ENCODE measurements at places on chromosomes 12 and 14. TPM values are rescaled to one million over a fixed set of nuclear protein-coding genes. Genes with fewer than 3 reads are reported as not detected.

DNA sequence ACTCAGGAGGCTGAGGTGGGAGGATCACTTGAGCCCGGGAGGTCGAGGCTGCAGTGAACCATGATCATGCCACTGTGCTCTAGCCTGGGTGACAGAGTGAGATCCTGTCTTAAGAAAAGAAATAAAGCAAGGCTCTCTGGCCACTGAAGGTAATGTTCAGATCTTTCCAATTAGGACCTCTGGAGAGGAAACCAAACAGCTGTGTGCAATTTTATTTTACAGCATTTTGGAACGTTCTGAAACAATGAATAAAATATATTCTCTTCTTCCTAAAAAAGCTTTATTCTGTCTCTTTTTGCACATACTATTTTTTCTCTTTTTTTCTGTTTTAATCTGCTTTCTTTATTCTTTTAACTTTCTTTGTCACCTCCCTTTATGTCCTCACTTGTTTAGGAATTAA, 5.0 kb upstream of the YBX3 start:
- peaks cover 8% of the 10 kb centered on the region for H3K4me1 ChIP-seq
- no peak overlapping the region for H3K4me3 ChIP-seq
- no peak overlapping the region for H3K27ac ChIP-seq
- no peaks in the 10 kb centered on the region for H3K36me3 ChIP-seq
- H3K27me3 ChIP-seq = no peaks in the 10 kb centered on the region

DNA sequence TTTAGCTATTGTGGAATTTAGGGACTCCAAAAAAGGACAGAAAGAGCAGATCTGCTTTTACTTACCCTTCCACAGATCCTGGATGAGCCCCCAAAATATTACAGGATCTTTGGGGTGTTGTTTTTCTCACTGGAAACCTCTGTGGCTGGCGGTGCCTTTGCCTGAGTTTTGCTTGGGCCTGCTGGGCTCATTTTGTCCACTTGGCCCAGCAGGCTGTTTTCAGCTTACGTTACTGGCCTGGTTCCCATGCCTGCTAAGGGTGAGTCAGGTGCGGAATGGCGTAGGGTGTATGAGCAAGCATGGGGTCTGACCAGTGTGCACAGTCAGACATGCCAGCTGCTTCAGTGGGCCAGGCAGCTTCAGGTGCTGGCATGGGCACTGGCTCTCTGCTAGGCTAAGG, 45.8 kb downstream of the HSD17B6 start:
- H3K27me3 ChIP-seq = no peaks in the 10 kb centered on the region
- no peak overlapping the region for H3K4me3 ChIP-seq
- H3K36me3 ChIP-seq = no peaks in the 10 kb centered on the region
- DNase-seq = no peak
- no peaks in the 10 kb centered on the region for H3K4me1 ChIP-seq
- no peak overlapping the region for H3K27ac ChIP-seq

- H3K27me3 ChIP-seq = peaks cover 7% of the 10 kb centered on the region
- H3K36me3 ChIP-seq = no peaks in the 10 kb centered on the region
- H3K4me3 ChIP-seq = no peak overlapping the region
- H3K27ac ChIP-seq = no peak overlapping the region
- no peak for DNase-seq
Measured at GRCh38 chr14:94163796-94164195, 10.3 kb upstream of the PPP4R4 start.

The IFT81 gene
- total RNA-seq = 14.8 TPM

The NELL2 gene
- total RNA-seq = 9.4 TPM

GRCh38 chr14:31939934-31940333, 137.2 kb upstream of the ARHGAP5 start:
- no peaks in the 10 kb centered on the region for H3K36me3 ChIP-seq
- no peak overlapping the region for H3K27ac ChIP-seq
- no peak overlapping the region for H3K4me3 ChIP-seq
- H3K4me1 ChIP-seq = peaks cover 10% of the 10 kb centered on the region
- H3K27me3 ChIP-seq = no peaks in the 10 kb centered on the region

The OVCH1 gene
- total RNA-seq = not detected

The TAS2R7 gene
- not detected for total RNA-seq

The GALNT16 gene
- total RNA-seq = 3.0 TPM

GRCh38 chr14:38261620-38262019, 5.7 kb upstream of the CLEC14A start:
- peaks cover 9% of the 10 kb centered on the region for H3K27me3 ChIP-seq
- H3K4me1 ChIP-seq = no peaks in the 10 kb centered on the region
- no peak for DNase-seq
- no peak overlapping the region for H3K27ac ChIP-seq

DNA sequence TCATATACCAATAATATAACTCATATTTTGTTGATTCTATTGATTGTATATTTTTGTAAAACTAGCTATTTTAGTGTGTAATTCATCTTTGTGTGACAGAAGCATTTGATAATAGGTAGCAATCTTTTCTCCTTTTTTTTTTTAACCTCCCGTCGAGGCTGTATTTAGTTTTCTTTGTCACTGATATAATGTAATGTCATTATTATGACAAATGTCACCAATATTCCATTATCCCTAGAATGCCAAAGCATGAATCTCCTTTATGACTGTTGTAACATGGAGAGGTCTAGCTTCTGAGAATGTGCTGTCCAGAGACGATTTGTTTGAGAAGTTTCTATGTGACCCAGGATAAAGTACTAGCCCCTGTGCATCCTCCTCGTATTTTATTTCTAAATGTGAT, 639.0 kb upstream of the ATXN7L3B start:
- DNase-seq = no peak
- no peaks in the 10 kb centered on the region for H3K4me1 ChIP-seq
- H3K36me3 ChIP-seq = no peaks in the 10 kb centered on the region
- no peak overlapping the region for H3K4me3 ChIP-seq
- H3K27me3 ChIP-seq = no peaks in the 10 kb centered on the region
- H3K27ac ChIP-seq = no peak overlapping the region

- no peak for DNase-seq
- H3K27me3 ChIP-seq = no peaks in the 10 kb centered on the region
- H3K4me3 ChIP-seq = no peak overlapping the region
- no peak overlapping the region for H3K27ac ChIP-seq
- H3K36me3 ChIP-seq = no peaks in the 10 kb centered on the region
- H3K4me1 ChIP-seq = no peaks in the 10 kb centered on the region
Measured at GRCh38 chr14:96077983-96078624, 38.9 kb downstream of the C14orf132 start.

The C12orf60 gene
- total RNA-seq = 0.55 TPM

DNA sequence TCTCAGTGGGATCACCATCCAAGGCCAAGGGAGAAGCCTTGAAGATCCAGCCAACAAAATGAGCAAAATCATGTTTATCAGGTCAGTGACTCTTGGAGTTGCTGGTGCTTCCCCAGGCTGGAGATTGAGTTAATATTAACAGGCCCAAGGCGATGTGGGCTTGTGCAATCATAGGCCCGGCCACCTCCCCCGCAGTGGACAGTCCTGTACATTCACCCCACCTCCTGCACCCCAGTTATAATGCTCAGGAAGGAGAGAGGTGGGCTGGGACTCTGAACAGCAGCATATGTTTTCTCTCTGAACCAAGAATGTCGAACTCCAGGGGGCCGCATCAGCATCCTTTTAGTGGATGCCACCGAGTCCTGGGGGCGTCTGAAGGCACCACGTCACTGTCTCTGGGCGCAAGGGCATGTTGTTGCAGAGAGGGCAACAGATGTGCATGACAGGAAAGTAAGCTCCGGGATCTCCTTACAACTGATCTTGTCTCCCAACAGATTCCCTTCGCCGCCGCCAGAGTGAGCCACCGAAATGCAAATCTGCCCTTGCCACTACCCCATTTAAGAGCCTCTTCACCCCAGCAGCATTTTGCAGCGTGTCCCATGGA, 32.2 kb upstream of the SERPINA6 start:
- H3K27ac ChIP-seq = no peak overlapping the region
- H3K4me1 ChIP-seq = no peaks in the 10 kb centered on the region
- peaks cover 4% of the 10 kb centered on the region for H3K27me3 ChIP-seq
- H3K36me3 ChIP-seq = no peaks in the 10 kb centered on the region
- no peak overlapping the region for H3K4me3 ChIP-seq

GRCh38 chr14:103597623-103598377, 31.2 kb upstream of the KLC1 start:
- H3K36me3 ChIP-seq = no peaks in the 10 kb centered on the region
- H3K27me3 ChIP-seq = no peaks in the 10 kb centered on the region
- DNase-seq = no peak
- H3K4me1 ChIP-seq = peaks cover 10% of the 10 kb centered on the region

DNA sequence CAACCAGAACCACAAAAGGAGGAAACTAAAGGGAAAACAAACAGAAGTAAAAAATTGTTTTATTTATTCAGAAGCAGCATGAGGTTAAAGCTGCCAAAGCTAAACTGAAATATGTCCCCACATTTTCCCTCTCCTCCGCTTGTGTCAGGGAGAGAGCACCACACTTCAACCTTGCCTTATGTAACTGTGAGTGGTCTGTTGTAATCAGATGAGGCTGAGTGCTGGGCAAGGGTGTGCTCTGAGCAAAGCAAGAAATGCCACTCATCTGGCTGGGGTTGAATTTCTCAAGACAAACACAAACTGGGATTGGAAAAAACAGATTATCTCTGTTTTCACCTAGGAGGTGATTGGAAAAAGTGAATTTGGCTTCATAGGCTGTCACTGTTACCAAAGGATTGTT, 12.2 kb downstream of the CAPZA3 start:
- H3K27ac ChIP-seq = no peak overlapping the region
- H3K36me3 ChIP-seq = no peaks in the 10 kb centered on the region
- H3K4me3 ChIP-seq = no peak overlapping the region

GRCh38 chr12:5364036-5364770, 67.7 kb upstream of the NTF3 start:
- H3K36me3 ChIP-seq = no peaks in the 10 kb centered on the region
- no peaks in the 10 kb centered on the region for H3K4me1 ChIP-seq
- H3K27me3 ChIP-seq = no peaks in the 10 kb centered on the region
- DNase-seq = no peak
- no peak overlapping the region for H3K27ac ChIP-seq

DNA sequence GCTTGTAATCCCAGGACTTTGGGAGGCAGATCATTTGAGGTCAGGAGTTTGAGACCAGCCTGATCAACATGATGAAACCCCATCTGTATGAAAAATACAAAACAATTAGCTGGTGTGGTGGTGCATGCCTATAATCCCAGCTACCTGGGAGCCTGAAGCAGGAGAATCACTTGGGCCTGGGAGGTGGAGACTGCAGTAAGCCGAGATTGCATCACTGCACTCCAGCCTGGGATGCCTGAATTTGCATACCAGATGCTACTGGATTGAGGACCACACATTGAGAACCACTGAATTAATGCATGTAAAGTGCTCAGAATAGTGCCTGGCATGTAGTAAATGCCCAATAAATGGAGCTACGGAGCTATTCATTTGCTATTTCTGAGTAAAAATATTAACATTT, 14.9 kb upstream of the MYH7 start:
- peaks cover 11% of the 10 kb centered on the region for H3K4me1 ChIP-seq
- no peak for DNase-seq
- no peak overlapping the region for H3K4me3 ChIP-seq
- H3K27ac ChIP-seq = no peak overlapping the region
- no peaks in the 10 kb centered on the region for H3K36me3 ChIP-seq

- H3K36me3 ChIP-seq = no peaks in the 10 kb centered on the region
- no peaks in the 10 kb centered on the region for H3K4me1 ChIP-seq
- H3K27me3 ChIP-seq = no peaks in the 10 kb centered on the region
- H3K4me3 ChIP-seq = no peak overlapping the region
- no peak overlapping the region for H3K27ac ChIP-seq
Measured at GRCh38 chr12:117472983-117473382, 111.6 kb upstream of the NOS1 start.

- H3K4me3 ChIP-seq = no peak overlapping the region
- no peaks in the 10 kb centered on the region for H3K36me3 ChIP-seq
- H3K27ac ChIP-seq = no peak overlapping the region
- no peaks in the 10 kb centered on the region for H3K27me3 ChIP-seq
Measured at GRCh38 chr12:112096667-112097066, 11.9 kb downstream of the NAA25 start.

The TC2N gene
- total RNA-seq = 36.0 TPM

- peaks cover 4% of the 10 kb centered on the region for H3K27me3 ChIP-seq
- DNase-seq = peak; percentile 1
- H3K4me1 ChIP-seq = no peaks in the 10 kb centered on the region
- H3K27ac ChIP-seq = no peak overlapping the region
- no peak overlapping the region for H3K4me3 ChIP-seq
Measured at GRCh38 chr14:99677231-99678140, 6.6 kb upstream of the CYP46A1 start.

DNA sequence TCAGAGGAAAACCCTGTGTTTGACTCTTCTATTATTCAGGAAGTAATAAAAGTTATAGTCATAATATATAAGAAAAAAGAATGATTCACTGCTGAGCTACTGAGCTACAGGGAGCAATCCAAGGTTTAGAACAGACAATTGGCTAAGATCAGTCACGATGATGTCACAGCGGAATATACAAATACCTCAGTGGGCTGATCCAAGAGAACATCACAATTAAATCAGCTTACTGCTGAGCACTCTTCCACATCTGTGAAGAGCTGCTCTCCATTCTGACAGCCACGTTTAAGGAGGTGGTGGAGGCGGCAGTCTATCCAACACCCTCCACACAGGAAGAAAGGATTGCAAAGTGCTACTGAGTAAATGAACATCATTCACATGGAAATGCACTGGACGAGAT, 271.0 kb downstream of the APAF1 start:
- H3K27me3 ChIP-seq = no peaks in the 10 kb centered on the region
- no peak for DNase-seq
- no peak overlapping the region for H3K4me3 ChIP-seq
- H3K4me1 ChIP-seq = no peaks in the 10 kb centered on the region
- H3K36me3 ChIP-seq = no peaks in the 10 kb centered on the region
- no peak overlapping the region for H3K27ac ChIP-seq

The RNASE7 gene
- not detected for total RNA-seq

- H3K4me1 ChIP-seq = no peaks in the 10 kb centered on the region
- no peak overlapping the region for H3K4me3 ChIP-seq
- H3K27me3 ChIP-seq = no peaks in the 10 kb centered on the region
- no peak overlapping the region for H3K27ac ChIP-seq
- no peak for DNase-seq
Measured at GRCh38 chr14:29846339-29847055, 81.2 kb downstream of the PRKD1 start.

GRCh38 chr12:75754141-75754540, 242.7 kb upstream of the KRR1 start:
- no peaks in the 10 kb centered on the region for H3K36me3 ChIP-seq
- no peak overlapping the region for H3K4me3 ChIP-seq
- DNase-seq = no peak
- H3K4me1 ChIP-seq = peaks cover 10% of the 10 kb centered on the region
- H3K27me3 ChIP-seq = no peaks in the 10 kb centered on the region
- H3K27ac ChIP-seq = no peak overlapping the region

- no peak for DNase-seq
- no peaks in the 10 kb centered on the region for H3K27me3 ChIP-seq
- no peak overlapping the region for H3K27ac ChIP-seq
- H3K4me3 ChIP-seq = no peak overlapping the region
- peaks cover 5% of the 10 kb centered on the region for H3K4me1 ChIP-seq
- H3K36me3 ChIP-seq = no peaks in the 10 kb centered on the region
Measured at GRCh38 chr12:47763481-47764346, 5.0 kb upstream of the RAPGEF3 start.

The ANKS1B gene
- 6.4 TPM for total RNA-seq

Measured in transverse colon (tissue), 4 donors.